ENCODE measurements at places on chromosomes 7 and 10. TPM values are rescaled to one million over a fixed set of nuclear protein-coding genes. Genes with fewer than 3 reads are reported as not detected.

Gene TRPV5
- not detected for total RNA-seq

Gene FAM25G
- not detected for total RNA-seq

Gene ZNF365
- total RNA-seq = 2.2 TPM

Gene UCMA
- total RNA-seq = not detected

Gene SNX10
- 0.80 TPM for total RNA-seq

Gene GBX1
- total RNA-seq = not detected

Gene SSBP1
- total RNA-seq = 192 TPM

Gene ERCC6
- 98.9 TPM for total RNA-seq

Gene MAGI2
- total RNA-seq = 7.2 TPM

Gene PRLHR
- total RNA-seq = not detected

Gene ACTR3C
- total RNA-seq = 0.07 TPM

Gene LRRD1
- total RNA-seq = 0.07 TPM

Gene PIK3AP1
- total RNA-seq = 0.40 TPM

Gene AGAP4
- total RNA-seq = 11.3 TPM

Gene RRP12
- total RNA-seq = 27.1 TPM

Data from thoracic aorta endothelial cell (primary cell).